ENCODE measurements at places on chromosomes 12 and 14. TPM values are rescaled to one million over a fixed set of nuclear protein-coding genes. Genes with fewer than 3 reads are reported as not detected.

GRCh38 chr12:101806265-101806664, 24.5 kb downstream of the GNPTAB start:
- H3K36me3 ChIP-seq: no peaks in the 10 kb centered on the region
- H3K27me3 ChIP-seq: no peaks in the 10 kb centered on the region
- no peak overlapping the region for H3K27ac ChIP-seq
- no peak for DNase-seq
- H3K4me3 ChIP-seq: no peak overlapping the region

DNA sequence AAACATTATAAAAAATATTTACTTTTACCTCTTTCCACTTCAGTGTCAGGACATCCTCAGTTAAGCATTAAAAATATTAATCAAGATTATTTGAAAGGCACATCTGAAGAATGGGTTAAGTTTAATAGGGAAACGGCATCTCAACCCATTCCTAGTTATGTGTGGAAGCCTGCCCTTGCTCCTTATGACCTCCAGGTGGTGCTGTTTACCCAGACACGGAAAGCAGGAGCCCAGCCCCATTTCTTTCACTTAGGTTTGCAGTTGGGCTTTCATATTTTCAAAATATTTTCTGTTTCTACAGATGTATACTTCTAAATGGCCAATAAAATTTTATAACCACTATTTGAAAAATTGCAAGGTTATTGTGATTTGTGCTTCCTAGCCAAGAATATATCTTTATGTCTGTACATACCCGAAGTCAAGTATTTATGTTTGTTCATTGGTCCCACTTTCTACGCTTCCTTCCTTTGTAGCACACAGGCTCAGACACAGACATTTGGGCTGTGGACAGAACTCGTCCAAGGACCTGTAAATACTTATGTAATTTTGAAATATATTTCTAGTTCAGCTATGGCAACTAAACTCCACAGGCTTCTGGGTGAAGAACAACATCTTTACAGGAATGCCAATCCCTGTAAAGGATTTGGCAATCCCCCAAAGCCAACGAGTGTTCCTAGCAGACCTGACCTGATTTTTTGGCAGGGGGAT, 247.1 kb downstream of the AKAP6 start:
- no peak overlapping the region for H3K4me3 ChIP-seq
- no peak overlapping the region for H3K27ac ChIP-seq
- H3K4me1 ChIP-seq: peaks cover 6% of the 10 kb centered on the region
- no peaks in the 10 kb centered on the region for H3K36me3 ChIP-seq
- peaks cover 19% of the 10 kb centered on the region for H3K27me3 ChIP-seq

- DNase-seq: no peak
- no peaks in the 10 kb centered on the region for H3K4me1 ChIP-seq
- H3K4me3 ChIP-seq: no peak overlapping the region
- H3K27ac ChIP-seq: no peak overlapping the region
Observed at GRCh38 chr12:115044073-115044472, 360.1 kb upstream of the TBX3 start.

- H3K4me3 ChIP-seq: no peak overlapping the region
- H3K27me3 ChIP-seq: no peaks in the 10 kb centered on the region
- no peaks in the 10 kb centered on the region for H3K4me1 ChIP-seq
- no peak for DNase-seq
Observed at GRCh38 chr12:111221062-111222026, 147.6 kb downstream of the PHETA1 start.

GRCh38 chr14:52413729-52414408, 99.8 kb downstream of the PTGER2 start:
- no peak for DNase-seq
- H3K27ac ChIP-seq: no peak overlapping the region
- H3K4me1 ChIP-seq: no peaks in the 10 kb centered on the region

GRCh38 chr12:119512772-119513497, 80.6 kb upstream of the TMEM233 start:
- DNase-seq: peak; percentile 27
- no peaks in the 10 kb centered on the region for H3K4me1 ChIP-seq
- H3K36me3 ChIP-seq: no peaks in the 10 kb centered on the region
- H3K4me3 ChIP-seq: no peak overlapping the region
- no peaks in the 10 kb centered on the region for H3K27me3 ChIP-seq

DNA sequence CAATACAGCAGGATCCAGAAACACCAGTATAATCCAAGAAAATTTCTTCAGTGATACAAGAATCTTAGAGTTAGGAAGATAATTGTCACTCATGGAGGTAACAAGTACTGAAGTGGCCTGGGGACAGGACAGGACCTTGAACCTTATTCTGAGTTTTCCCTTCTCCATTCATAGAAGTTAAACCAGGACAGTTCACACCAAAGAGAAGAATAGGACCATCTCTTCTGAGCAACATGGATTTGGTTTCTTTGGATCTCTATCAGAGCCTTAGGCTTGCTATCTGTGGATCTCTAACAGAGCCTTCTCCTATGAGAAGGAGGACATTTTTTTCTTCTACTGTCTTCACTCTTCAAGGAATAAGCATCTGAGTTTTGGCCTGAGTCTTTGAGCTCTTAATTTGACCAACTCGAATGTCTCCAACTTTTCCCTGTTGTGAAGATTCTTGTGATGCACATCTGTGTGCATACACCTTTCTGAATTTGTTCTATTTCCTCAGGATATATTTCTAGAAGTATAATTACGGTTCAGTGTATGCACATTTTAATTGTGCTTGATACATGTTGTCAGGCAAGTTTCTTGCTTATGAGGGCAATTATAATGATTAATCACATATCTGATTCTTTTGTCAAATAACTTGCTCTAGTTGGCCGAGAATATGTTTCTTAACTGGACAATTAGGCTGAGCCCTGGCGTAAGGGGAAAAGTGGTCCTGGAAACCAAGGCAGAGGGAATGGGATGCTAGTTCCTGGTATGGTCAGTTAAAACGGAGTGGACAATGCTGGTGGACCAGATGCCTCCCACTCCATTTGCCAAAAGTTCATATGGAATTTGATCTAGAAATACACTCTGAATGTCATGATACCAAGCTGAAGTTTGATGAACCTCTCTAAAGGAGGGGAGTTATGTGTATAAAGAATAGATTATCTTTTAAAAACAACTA, 6.6 kb downstream of the KRT6A start:
- no peak overlapping the region for H3K4me3 ChIP-seq
- H3K36me3 ChIP-seq: no peaks in the 10 kb centered on the region
- H3K27ac ChIP-seq: no peak overlapping the region

DNA sequence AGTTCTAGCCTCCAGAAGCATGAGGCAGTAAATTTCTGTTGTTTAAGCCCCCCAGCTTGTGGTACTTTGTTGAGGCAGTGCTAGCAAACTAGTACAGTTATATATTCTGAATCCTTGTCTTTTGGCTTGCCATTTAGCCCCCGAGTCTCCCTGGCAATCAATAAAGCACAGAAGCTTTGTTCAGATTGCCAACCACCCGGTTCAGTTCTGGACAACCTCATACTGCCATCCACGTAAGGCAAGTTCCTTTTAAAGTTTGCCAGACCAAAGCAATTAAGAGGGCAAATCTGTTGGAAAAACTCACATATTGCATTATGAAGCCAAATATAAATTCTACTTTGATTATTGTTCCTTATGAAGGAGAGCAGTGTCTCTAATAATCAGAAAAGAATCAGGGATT, 67.1 kb downstream of the RERG start:
- peaks cover 1% of the 10 kb centered on the region for H3K4me1 ChIP-seq
- DNase-seq: no peak
- no peak overlapping the region for H3K4me3 ChIP-seq
- no peaks in the 10 kb centered on the region for H3K36me3 ChIP-seq
- H3K27me3 ChIP-seq: no peaks in the 10 kb centered on the region
- H3K27ac ChIP-seq: no peak overlapping the region

DNA sequence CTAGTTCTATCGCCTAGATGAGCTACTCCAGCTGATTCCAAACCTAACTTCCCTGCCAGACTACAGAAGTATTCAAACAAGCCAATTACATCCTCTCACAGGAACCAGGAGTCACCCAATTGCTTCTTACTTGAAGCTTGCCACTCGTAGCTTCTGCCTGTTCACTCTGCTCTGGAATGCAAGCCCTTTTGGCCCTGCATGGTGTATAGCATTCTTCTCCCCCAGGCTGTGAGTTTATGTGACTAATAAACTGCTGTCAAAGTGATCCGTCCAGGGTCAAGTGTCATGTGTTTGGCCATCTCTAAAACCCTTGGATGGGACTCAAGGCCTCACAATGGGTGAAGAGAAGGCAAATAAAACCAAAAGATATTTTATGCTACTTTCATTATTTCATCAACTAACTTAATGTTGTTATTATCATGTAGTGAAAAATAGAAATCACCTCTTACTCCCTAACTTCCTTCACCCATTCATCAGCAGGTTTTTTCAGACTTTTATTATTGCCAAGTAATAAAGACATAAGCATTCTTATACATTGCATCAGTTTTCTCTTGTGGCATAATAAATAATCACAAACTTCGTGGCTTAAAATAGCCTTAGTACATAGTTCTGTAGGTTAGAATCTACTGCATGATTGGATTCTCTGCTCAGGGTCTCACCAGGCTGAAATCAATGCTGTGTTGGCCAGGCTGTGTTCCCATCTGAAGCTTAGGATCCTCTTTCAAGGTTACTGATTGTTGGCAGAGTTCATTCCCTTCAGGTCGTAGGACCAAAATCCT, 1981.7 kb upstream of the FLRT2 start:
- H3K27me3 ChIP-seq: no peaks in the 10 kb centered on the region
- no peaks in the 10 kb centered on the region for H3K4me1 ChIP-seq
- no peak overlapping the region for H3K4me3 ChIP-seq

GRCh38 chr12:3073438-3074250, 3.5 kb upstream of the TSPAN9 start:
- H3K4me3 ChIP-seq: no peak overlapping the region
- H3K4me1 ChIP-seq: peaks cover 26% of the 10 kb centered on the region
- peak; percentile 92 for DNase-seq
- no peaks in the 10 kb centered on the region for H3K36me3 ChIP-seq
- H3K27ac ChIP-seq: peak overlapping the region; percentile 54

DNA sequence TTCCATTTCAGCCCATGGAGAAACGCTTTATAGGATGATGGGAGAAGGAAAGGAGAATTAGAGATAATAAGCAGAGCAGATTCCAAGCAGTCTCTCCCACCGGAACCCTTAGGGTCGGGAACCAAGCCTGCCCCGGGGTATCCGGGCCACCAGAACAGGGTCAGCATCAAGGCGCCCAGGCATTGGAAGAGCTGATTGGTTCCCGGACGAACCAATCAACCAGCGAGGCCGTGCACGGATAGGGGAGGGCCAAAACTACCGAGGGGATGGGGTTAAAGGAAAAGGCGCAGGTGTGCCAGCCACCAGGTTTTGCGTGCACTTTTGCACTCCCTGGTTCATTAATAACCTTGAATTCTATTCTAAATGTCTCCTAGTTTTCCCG, 1.7 kb downstream of the PPM1H start:
- H3K4me3 ChIP-seq: no peak overlapping the region
- H3K27me3 ChIP-seq: no peaks in the 10 kb centered on the region
- no peaks in the 10 kb centered on the region for H3K36me3 ChIP-seq
- no peak for DNase-seq

DNA sequence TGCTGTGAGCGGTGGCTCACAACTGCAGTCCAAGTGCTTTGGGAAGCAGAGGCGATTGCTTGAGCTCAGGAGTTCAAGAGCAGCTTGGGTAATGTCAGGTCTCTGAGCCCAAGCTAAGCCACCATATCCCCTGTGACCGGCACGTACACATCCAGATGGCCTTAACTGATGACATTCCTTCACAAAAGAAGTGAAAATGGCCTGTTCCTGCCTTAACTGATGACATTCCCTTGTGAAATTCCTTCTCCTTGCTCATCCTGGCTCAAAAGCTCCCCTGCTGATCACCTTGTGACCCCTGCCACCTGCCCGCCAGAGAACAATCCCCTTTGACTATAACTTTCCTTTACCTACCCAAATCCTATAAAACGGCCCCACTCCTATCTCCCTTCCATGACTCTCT, 48.6 kb downstream of the SLC25A47 start:
- H3K27me3 ChIP-seq: no peaks in the 10 kb centered on the region
- H3K4me3 ChIP-seq: peak overlapping the region; percentile 10
- no peak for DNase-seq

DNA sequence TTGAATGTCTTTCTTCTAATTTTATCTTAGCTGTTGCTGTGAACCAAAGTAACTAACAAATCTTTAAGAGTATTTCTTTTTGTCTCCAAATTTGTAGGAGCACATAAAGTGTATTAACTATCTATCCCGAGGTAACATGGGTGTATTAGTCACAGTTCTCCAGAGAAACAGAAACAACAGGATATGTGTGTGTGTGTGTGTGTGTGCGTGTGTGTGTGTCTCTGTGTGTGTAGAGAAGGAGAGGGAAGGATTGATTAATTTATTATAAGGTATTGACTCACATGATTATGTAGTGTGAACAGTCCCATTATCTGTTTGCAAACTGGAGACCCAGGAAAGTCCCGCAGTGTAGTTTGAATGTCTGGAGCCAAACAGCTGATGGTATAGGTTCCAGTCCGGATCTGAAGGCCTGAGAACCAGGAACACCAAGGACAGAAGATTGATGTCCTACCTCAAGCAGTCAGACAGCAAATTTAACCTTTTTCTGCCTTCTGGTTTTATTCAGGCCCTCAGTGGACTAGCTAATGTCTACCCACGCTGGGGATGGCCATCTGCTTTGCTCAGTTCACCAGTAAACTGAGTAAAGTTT, 14.4 kb downstream of the G2E3 start:
- DNase-seq: no peak
- H3K4me3 ChIP-seq: no peak overlapping the region
- H3K4me1 ChIP-seq: no peaks in the 10 kb centered on the region
- no peak overlapping the region for H3K27ac ChIP-seq
- H3K36me3 ChIP-seq: peaks cover 2% of the 10 kb centered on the region
- H3K27me3 ChIP-seq: no peaks in the 10 kb centered on the region

The ANO4 gene
- polyA plus RNA-seq: 0.16 TPM

The KRT79 gene
- polyA plus RNA-seq: 1.5 TPM

The XRCC3 gene
- 5.4 TPM for polyA plus RNA-seq

The RHEBL1 gene
- polyA plus RNA-seq: 1.8 TPM

The GPR68 gene
- 2.4 TPM for polyA plus RNA-seq

The NPFF gene
- 0.45 TPM for polyA plus RNA-seq

The MYO1A gene
- 0.28 TPM for polyA plus RNA-seq

The ACOT6 gene
- not detected for polyA plus RNA-seq

The RASSF9 gene
- polyA plus RNA-seq: 2.1 TPM

The KLHL33 gene
- 0.08 TPM for polyA plus RNA-seq

The SLCO1B3 gene
- polyA plus RNA-seq: 0.12 TPM

Measured in lung (tissue), 17 donors.